ENCODE measurements at places on chromosomes 2 and 18. TPM values are rescaled to one million over a fixed set of nuclear protein-coding genes. Genes with fewer than 3 reads are reported as not detected.

GYPC gene
- 113 TPM for total RNA-seq

RHBDD1 gene
- 38.7 TPM for total RNA-seq

CIB4 gene
- not detected for total RNA-seq

GNAL gene
- total RNA-seq, result 3.6 TPM

MAL gene
- 791 TPM for total RNA-seq

GPR75 gene
- total RNA-seq, result 4.4 TPM

NPAS2 gene
- 1.5 TPM for total RNA-seq

LRP2 gene
- 0.07 TPM for total RNA-seq
